ENCODE measurements at places on chromosomes 6 and 20.
A peak's percentile ranks its signal among the peaks of the same experiment; 100 is the strongest.

DNA sequence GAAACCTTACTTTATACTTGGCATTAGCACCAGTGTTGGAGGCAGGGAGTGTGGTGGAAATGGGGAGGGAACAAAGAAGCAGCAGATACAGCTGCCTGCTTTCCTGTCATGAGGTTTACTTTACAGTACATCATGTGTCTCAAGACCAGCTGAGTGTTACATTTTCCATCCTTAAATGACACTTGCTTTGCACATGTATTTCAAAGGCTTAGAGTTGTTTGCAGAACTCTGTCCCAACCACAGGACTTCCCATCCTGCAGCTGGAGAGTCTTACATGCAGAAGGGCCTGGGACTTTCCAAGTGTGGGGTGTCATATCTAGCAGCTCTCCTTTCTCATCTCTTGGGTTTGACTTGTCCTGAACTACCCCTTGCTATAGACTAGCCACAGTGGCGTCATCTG is 395.9 kb downstream of the DHX35 start:
- DNase-seq, result no peak

GRCh38 chr20:47701612-47702011 is 83.7 kb downstream of the SULF2 start:
- DNase-seq, result no peak

DNA sequence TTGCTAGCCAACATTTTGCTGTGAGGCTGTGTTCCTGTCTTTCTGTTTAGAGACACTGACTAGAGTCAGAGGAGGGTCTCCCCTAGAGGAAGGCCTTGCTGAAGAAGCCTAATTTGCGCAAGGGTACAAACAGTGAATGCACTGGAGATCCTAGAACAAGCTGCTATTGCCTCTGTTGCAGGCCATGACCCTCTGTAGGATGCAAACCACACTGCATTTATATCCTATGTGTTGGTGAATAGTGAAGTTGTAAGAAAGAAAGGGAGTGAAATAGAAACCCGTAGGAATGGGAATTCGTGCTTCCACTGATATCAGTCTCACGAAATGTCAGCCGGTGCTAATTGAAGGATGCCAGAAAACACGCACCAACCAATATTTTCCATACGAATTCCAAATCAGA is 88.2 kb downstream of the GJA1 start:
- DNase-seq, result no peak

DNA sequence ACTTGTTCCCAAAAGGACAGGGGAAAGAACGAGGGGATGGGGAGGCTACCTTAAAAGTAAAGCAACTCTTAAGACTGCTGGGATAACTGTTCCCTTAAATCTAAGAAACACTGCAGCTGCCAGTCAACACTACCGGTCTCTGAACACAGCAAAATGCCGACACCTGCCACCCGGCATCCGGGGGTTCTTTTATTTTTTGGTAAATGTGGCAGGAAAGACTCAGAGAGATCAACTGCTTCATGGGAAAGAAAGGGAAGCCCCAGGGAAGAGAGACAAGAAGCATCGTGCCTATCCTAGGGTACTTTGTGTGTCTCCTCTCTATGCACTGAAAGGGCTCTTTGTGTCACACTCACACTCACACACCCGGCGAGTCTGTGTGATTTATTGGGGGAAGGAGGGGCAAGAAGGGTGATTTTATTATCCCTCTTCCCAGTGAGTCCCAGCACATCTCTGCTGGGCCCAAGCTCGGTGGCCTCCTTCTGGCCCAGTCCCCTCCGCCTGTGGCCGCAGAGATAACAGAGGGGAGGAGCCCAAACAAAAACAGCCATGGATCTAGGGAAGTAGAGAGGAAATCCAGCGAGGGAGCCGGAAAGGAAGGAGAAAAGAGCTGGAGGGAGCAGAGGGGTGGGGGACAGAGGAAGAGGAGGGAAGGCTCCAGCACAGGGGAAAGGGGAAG is 1.4 kb downstream of the FYN start:
- DNase-seq, result no peak

DNA sequence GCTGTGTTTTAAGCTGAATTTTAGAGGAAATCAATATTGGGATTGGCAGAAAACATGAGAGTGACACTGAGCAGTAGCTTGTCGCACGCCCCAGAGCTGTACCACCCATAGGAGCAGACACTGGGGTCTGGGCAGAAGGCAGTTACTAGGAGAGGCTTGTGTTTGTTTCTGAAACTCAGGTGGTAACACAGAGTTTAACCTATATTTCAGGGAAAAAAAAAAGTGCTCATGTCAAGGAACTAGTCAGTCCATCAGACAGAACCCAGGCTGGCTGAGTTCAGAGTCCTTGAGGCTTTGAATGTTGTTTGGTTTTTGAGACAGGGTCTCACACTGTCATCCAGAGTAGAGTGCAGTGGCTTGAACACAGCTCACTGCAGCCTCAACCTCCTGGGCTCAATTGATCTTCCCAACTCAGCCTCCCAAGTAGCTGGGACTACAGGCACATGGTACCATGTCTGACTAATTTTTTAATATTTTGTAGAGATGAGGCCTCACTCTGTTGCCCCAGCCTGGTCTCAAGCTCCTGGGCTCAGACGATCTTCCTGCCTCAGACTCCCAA is 6.6 kb downstream of the SLC22A1 start:
- DNase-seq, result no peak

DNA sequence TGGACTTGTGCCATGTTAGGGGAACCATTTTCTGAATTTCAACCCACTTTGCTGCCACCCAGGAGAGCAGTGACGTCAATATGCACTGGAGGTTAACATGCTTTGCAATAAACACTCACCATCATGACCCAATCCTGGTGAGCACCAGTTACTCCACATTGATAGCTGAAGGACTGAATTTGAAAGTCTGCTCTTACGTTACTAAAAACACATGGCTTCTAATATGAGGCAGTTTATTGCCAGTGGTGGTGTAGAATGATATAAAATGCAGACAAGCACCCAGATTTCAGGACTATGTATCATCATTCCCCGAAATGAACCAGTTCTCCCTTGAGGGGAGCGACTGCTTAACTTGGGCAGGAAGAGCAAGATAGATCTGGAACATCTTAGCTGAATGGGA is 23.8 kb downstream of the RFPL4B start:
- no peak for DNase-seq

DNA sequence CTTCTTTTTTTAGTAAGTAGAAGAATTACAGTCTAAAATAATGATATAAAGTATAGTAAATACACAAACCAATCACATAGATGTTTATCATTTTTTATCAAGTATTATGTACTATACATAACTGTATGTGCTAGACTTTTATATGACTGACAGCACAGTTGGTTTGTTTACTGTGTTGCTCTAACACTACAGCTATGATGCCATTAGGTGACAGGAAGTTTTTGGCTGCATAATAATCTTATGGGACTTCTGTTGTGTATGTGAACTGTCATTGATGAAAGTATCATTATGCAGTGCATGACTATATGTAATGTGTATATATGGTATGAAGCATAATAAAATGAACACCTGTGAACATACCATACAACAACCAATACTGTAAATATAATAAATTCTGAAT is 104.0 kb downstream of the ZFAND3 start:
- DNase-seq, result no peak

DNA sequence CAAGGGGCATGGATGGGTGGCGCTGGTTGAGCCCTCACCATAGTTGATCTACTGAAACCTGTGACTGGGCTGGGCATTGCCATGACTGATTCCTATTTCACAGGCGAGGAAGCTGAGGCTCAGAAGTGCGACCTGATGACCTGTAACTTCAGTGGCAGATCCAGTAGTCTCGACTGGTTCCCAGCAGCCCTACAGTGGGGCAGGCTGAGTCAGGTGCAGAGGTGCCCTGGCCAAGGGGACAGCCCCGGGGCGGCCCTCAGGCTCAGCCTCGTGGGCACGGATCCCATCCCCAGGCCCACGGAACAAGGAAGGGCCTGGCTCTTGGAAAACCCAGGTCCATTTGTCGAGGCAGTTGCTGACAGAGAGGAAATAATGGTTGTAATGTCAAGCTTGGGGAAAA is 283.0 kb downstream of the CDH4 start:
- no peak for DNase-seq

GRCh38 chr6:142322504-142323198 is 20.8 kb downstream of the ADGRG6 start:
- DNase-seq, result no peak

DNA sequence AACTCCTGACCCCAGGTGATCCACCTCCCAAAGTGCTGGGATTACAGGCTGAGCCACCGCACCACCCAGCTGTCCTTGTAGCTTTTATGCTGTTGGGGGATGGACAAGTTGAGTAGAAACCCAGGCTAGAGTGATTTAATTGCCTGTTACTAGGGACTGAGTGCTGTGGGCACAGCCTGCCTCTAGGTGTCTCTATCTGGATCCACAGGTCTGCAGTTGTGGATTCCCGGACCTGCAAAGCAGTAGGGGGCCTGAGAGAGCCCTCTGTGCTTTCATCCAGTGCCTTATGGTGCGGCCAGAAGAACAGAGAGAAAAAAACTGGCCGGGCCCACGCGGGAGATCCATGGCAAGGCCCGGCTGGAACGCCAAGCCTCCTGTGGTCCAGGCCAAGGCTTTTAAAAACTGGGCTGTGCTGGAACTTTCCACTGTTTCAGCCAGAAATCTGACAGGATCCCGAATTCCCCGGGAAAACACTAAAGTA is 5.2 kb downstream of the SIRPA start:
- DNase-seq, result peak; percentile 32

DNA sequence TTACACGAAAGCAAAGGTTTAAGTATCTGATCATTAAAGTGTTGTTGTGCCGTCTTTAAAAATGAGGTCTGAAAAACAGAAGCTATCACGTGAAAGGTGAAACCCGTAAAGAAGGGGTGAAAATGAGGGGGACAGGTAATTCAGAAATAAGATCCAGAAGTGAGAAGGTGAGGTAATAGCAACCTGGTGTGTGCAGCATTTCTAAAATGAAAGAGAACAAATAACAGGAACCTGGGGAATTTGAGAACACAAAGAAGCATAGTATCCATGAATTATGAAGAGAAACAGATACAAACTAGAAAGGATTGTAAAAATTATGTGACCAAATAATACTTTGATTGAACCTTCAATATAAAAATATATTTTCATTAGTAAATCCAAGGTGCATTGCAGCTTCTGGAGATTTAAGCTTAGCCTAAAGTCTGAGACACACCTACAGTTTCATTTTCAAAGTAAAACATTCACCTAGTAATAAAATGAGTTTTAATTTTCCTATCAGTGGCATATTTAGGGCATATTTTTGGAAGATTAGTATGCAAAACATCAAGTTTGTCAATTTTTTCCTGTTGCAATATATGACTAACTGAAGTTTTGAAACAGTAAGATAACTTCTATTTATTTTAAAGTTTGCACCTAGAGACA is 1.4 kb downstream of the HEY2 start:
- no peak for DNase-seq

- no peak for DNase-seq
These were observed 10.5 kb upstream of the DEFB128 start for GRCh38 chr20:199996-200395.

DNA sequence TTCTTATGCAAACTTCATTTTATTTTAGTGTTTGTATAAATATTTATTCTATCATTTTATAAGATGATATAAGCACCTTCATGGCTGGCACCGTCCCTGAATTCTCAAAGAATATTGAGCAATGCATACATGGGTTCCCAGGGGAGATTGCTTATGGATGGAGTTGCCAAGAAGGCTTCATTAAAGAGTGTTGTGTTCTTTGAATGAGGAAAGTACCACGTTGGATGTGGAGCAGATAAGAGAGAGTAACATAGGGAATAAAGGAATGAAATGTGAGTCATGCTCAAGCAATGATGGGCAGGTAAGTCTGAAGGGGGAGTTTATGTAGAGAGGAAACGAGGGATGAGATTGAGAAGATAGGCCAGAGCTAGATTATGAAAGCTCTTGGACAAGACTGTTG is 10.3 kb downstream of the DSE start:
- no peak for DNase-seq

- DNase-seq, result no peak
These were observed 89.2 kb upstream of the BCLAF1 start for GRCh38 chr6:136378888-136379287.

GRCh38 chr20:49534255-49534712 is 33.7 kb downstream of the PTGIS start:
- no peak for DNase-seq

- DNase-seq, result no peak
These were observed 3.0 kb downstream of the PRND start for GRCh38 chr20:4724459-4725262.

- no peak for DNase-seq
These were observed 21.7 kb downstream of the HIVEP1 start for GRCh38 chr6:12033770-12034169.

DNA sequence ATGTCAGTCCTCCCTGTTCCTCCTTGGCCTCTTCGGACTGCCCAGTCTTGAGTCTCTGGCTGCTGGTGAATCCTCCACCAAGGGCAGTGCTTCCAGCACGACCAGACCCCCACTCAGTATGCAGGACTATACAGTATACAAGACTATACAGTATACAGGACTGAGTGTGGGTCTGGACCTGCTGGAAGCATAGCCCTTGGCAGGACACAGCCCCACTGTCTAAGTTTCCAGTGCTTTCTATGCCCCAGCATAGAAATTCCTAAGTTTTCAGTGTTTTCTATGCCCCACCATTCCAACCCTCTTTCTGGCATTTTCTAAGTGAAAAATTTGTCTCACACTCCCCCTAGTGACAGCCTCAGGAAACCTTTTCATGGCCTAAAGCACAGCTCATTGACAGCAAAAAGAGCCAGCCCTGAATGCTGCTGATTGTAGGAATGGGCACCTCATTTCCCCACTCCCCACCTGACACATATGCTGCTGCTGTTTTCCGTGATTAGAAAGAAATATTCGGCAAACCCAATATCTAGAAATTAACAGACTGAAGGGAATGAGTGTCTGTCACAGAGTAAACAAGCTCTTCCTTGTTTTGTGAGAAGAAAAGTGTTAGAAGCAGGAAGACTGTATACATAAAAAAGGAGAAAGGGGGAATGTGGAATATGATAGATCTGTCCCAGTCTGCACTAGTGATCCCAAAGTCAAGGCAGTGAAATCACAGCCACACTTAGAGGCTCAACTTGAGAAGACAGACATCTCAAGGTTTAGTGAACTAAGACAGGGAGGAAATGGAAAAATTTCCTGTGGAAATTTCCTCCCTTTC is 206.9 kb downstream of the IBTK start:
- DNase-seq, result no peak

DNA sequence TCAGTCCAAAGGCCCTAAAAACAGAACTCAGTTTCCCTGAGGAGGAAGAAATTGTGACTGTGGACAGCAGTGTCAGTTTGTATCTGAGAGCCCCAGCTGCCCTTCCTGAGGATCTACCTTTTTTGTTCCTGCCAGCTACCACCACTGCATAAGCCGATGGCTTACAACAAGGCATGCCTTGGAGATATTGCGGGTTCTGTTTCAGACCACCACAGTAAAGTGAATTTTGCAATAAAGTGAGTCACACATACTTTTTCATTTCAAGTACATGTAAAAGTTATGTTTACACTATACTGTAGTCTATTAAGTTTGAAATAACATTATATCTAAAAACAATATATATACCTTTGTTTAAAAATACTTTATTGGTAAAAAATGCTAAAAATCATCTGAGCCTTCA is 9.6 kb upstream of the CST3 start:
- DNase-seq, result no peak

DNA sequence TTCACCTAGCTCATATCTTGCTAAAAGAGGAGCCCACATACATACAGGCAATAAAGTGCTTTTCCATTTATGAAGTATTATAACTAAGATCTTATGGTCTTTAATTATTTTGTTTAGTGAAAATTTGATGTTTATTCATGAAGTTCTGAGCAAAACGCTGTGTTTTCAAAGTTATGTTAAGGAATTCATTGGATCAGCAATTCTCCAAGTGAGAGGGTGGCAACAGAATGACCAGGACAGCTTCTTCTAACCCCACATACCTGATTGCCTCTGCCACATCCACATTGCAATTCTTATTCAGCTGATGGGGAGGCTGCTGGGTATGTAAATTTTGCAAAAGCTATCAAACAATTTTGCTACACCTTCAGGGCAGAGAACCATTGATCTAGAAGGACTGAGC is 116.8 kb downstream of the OGFRL1 start:
- DNase-seq, result no peak
